ENCODE measurements at places on chromosomes 2 and 18.

GRCh38 chr2:46009772-46010171, 287.4 kb upstream of the EPAS1 start:
- no peak for DNase-seq

GRCh38 chr18:8991155-8991554, 111.3 kb upstream of the NDUFV2 start:
- DNase-seq, result no peak

- DNase-seq, result no peak
Observed at GRCh38 chr18:505483-506122, 5.1 kb upstream of the COLEC12 start.

- no peak for DNase-seq
Observed at GRCh38 chr2:47152803-47153202, 2.3 kb downstream of the STPG4 start.

DNA sequence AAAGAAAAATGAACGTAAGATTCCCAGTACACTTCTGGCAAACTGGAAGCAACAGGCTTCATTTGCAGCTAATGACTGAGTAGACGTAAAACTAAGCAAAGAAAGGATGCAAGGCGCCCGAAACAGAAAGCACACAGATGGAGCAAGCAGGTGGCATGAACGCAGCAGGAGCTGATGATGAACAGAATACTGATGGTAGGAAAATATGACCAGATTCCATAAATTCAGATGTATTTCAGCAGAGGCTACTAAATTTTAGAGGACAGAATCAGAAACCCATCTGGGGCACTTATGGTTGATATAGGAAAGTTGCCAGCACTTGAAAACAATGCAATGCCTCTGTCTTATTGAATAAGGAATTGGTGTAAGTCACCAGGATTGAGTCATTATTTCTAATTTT, 658.7 kb upstream of the LINC00305 start:
- no peak for DNase-seq

DNA sequence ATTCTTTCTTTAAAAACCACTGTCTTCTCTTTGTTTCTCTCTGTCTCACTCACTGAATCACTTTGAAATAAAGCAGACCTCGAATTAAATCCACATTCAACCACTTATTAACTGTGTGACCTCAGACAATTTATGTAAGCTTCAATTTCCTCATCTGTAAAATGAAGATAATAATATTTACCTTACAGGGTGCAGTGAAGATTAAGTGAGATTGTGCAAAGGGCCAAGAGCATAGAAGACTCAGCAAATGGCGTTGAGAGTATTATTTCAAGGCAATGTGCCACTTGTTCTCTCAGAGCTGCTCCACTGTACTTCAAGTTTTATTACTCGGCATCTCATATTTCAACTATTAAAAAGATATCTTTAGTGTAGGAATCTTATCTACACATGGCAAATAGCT, 454.2 kb upstream of the HNRNPA3 start:
- DNase-seq, result no peak

DNA sequence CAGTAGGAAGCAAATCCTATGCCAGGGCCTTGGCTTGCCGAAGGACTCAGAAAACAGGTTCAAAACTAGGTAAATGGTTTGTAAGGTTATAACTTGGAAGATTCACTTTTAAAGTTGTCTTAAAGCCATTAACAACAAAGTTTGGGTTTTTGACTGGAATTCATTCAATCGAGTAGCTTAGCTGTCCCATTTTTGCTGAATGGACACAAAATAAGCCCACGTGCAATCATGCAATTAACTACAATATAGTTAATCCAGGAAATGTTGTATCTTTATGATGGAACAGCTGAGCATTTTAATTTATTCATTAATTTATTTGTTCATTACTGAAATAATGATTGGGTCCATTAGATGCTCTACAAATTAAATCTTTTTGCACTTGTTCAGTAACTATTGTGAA, 18.3 kb upstream of the APCDD1 start:
- DNase-seq, result no peak

GRCh38 chr2:119730671-119731177, 29.0 kb upstream of the PTPN4 start:
- DNase-seq, result no peak

- DNase-seq, result no peak
Observed at GRCh38 chr2:41199334-41199733, 747.4 kb upstream of the SLC8A1 start.

- no peak for DNase-seq
Observed at GRCh38 chr2:66414896-66415295, 20.0 kb upstream of the MEIS1 start.

- no peak for DNase-seq
Observed at GRCh38 chr2:101080211-101081068, 70.7 kb downstream of the TBC1D8 start.

DNA sequence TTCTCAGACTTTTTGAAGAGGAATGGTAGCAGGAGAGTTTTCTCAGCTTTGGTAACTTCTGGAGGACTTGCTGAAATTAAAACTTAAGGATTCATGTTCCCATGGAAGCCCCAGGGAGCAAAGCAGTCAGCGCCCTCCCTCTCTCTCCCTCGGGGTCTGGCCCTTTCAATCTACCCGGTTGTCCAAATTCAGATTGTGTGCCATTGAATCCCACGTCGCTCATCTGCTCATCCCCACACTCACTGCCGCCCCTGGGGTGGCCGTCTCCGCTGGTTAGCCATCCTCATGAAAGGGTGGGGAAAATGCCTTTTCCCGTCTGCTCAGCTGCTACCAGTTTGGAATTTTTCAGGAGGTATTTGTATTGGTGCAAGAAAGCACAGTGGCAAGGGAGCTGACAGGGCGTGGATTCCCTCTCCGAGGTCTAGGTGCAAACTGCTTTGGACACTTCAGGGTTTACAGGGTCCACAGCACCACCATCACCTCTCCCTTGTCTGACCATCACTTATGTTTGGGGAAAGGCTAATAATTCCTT, 27.1 kb downstream of the MCFD2 start:
- no peak for DNase-seq

DNA sequence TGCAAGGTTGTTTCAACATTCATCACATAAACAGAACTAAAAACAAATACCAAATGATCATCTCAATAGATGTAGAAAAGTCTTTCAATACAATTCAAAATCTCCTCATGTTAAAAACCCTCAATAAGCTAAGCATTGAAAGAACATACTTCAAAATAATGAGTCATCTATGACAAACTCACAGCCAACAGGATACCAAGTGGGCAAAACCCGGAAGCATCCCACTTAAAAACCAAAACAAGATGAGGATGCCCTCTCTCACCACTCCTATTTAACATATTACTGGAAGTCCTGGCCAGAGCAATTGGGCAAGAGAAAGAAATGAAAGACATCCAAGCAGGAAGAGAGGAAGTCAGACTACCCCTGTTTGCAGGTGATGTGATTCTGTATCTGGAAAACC, 992.2 kb upstream of the PIK3C3 start:
- no peak for DNase-seq

- no peak for DNase-seq
Observed at GRCh38 chr2:64263315-64263714, 119.1 kb upstream of the PELI1 start.

- DNase-seq, result no peak
Observed at GRCh38 chr2:56801214-56801613, 617.4 kb downstream of the CCDC85A start.

GRCh38 chr18:3097082-3097481, 84.1 kb upstream of the LPIN2 start:
- no peak for DNase-seq

All from 8988T (cell line).